LHCN-M2 (cell line): ENCODE measurements at places on chromosomes 13 and 19. TPM values are rescaled to one million over a fixed set of nuclear protein-coding genes. Genes with fewer than 3 reads are reported as not detected.

DNA sequence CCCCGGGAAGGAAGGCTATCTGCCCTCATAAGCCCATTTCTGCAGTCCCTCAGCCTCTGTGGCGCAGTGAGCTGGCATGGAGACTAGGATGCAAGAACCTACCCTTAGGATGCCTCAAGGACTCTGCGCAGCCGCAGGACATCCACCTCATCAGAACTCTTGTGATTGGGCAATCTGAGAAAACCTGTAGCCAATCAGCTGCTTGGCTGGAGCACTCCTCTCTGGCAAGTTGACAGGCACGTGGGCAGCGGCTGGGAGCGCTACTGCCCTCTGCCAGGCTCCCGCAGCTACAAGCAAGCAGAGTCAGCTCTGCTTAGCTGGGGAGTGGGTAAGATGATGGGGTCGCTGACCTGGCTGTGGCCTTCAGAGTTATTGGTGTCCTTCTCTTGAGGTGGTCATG is 1.5 kb upstream of the ECSIT start:
- peak; percentile 48 for DNase-seq

DNA sequence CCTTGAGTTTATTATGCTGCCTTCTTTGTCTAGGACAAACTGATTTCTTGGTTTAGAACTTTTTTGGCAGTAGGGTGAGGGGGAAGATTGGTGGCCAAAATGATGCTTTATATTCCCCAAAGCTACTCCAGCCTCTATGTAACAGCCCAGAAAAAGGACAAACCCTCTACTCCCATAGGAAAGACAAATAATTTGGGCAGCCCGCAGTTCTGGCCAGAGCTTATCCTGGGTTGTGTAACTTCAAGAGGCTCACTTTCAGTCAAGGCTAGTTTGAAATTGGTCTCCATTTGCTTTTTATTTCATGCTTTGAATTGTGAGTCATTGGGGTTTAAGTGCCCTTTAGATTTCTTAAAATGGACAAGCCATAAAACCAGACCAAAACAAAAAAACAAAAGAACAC is 142.3 kb downstream of the OLFM4 start:
- no peak for DNase-seq

DNA sequence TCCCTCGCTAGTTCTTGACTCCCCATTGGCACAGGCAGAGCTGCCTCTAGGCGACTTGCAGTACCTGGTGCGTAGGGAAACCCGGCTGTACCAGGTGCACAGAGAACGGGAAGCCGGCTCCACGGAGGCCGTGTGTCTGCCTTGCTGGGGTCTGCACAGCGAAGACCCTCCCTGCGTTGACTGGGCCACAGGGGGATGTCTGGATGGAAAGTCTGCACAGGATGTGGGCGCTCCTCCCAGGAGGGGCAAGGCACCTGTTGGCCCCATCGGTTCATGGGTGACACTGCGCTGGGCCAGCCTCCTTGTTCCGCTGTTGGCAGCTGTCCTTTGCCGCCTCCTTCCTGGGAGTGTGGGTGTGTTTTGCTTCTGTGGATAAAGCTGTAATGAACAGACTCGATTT is 138.3 kb downstream of the TEX29 start:
- DNase-seq: no peak

GRCh38 chr13:75175575-75175974 is 306.4 kb downstream of the TBC1D4 start:
- DNase-seq: no peak

The KLK2 gene
- total RNA-seq: not detected in 2 replicates

The KIR3DL1 gene
- total RNA-seq: not detected in 2 replicates

- DNase-seq: no peak
These were observed 446.0 kb downstream of the EFNB2 start for GRCh38 chr13:106089261-106089980.

The OR10H1 gene
- total RNA-seq: not detected in 2 replicates

DNA sequence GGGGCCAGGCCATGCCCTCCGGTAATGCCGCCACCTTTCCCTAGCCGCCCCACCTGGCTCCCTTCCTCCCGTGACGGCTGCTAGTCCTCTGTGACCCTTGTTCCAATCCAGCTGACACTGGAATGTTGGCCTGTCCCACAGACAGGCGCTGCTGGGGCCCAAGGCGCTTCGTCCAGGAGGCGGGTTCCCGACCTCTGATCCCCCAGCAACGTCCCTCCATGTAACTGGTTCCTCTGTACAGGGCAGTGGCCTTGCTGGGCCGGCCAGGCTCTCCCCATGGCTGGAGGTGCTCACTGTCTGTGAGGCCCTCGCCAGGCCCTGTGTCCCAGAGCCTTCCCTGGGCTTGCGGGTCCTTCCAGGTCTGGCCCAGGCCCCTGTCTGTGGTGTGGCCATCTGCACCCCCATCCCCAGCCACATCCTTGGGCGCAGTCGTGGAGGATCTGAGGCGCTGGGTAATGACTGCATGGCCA is 6.8 kb upstream of the GRIN3B start:
- DNase-seq: no peak

The B3GNT8 gene
- total RNA-seq: not detected in 2 replicates

GRCh38 chr19:5642204-5642603 is 19.3 kb downstream of the SAFB start:
- DNase-seq: no peak

DNA sequence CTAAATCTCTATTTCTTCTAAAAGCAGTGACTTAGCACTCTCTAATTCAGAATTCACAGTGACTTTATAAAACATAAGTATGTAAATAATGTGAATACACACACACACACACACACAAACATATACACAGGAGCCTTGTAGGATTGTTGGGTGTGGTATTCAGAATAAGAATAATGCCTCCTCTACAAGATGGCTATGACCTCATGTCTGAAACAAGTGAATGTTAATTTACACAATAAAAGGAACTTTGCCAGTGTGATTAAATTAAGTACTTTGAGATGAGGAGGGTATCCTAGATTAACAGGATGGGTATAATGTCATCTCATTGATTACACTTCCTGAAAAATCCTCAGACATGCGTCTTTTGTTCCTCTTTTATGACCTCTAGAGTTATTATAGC is 234.6 kb downstream of the SLITRK6 start:
- DNase-seq: no peak

- DNase-seq: peak; percentile 64
These were observed 638 bp downstream of the ADGRE5 start for GRCh38 chr19:14381689-14382474.

- DNase-seq: no peak
These were observed 10.8 kb downstream of the ENOX1 start for GRCh38 chr13:43776006-43776405.

DNA sequence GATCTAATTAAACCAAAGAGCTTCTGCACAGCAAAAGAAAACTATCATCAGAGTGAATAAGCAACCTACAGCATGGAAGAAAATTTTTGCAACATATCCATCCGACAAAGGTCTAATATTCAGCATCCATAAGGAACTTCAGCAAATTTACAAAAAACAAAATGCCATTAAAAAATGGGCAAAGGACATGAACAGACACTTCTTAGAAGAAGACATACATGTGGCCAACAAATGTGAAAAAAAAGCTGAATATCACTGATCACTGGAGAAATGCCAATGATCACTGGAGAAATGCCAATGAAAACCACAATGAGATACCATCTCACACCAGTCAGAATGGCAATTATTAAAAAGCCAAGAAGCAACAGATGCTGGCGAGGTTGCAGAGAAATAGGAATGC is 32.5 kb downstream of the ZNF582 start:
- peak; percentile 38 for DNase-seq

DNA sequence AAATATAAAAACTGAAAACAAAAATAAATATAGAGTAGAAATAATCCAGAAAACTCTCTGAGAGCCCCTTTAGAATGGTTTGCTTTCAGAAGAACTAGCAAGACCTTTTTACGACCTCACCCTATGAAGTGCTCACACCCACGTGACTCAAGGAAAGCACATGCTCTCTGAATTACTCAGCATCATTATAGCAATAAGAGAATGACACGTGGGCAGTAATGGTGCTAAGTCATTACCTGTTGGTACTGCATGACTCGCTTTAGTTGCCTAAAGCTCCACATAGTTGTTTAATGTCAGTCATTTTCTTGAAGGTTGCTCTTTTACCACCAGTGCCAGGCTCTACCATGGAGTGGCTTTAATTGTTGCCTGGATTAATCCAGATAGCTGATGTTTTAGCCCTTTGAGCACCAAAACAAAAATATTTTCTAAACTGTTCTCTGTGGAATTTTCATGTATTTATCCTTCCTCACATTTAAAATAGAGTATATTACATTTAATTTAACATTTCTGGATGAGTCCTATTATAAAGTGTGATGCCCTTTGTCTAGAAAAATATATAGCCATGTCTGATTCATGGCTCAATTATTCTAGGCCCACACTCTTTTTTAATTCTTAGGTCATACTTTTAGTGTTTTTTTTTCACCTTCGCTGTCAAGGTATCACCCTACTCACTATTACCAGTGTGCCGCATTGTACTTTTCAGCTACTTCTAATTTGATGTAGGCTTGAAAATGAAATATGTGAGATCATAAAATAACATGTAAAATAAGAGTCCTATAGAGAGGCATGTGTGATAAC is 56.8 kb downstream of the THSD1 start:
- DNase-seq: peak; percentile 92

DNA sequence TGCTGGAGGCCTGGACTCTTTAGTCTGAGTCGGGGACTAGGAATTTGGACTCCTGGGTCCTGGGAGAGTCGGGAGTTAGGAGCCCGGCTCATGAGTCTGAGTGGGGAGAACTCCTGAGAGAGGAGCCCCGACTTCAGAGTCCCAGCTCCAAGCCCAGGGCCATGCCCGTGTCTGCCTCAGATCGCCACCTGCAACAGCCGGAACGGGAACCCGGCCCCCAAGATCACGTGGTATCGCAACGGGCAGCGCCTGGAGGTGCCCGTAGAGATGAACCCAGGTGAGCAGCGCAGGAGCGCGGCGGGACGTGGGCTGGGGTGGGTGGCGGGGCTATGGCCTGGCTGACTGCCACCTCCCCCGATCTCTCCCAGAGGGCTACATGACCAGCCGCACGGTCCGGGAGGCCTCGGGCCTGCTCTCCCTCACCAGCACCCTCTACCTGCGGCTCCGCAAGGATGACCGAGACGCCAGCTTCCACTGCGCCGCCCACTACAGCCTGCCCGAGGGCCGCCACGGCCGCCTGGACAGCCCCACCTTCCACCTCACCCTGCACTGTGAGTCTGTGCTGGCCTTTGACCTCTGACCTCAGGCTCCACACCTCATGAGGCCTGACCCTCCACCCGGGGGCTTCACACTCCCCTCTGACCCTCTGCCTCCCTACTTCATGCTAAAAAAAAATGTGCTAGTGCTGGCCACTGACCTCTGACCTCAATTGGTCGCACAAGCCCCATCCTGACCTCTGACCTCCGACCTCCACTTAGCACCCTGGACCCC is 4.4 kb downstream of the BCAM start:
- no peak for DNase-seq

DNA sequence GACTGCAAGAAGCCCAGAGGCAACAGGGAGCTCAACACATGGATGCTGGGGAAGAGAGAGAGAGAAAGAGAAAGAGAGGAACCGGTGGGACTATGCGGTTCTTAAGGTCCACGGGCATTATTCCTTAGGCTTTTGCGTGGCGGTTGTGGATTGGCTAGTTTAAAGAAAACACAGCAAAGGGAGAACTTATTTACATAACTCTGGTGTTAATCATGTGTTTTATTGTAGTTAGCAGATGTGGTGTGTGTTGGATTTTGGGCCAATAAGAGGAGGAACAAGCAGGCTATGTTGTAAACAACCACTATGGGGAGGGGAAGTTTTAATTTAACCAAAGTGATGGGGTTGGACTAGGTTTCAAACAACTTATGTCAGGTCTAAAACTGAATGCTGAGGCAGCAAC is 275.3 kb upstream of the KLF12 start:
- DNase-seq: no peak

GRCh38 chr19:45455707-45456499 is 11.9 kb upstream of the FOSB start:
- DNase-seq: peak; percentile 97

GRCh38 chr19:13553880-13554400 is 47.7 kb upstream of the CACNA1A start:
- no peak for DNase-seq

DNA sequence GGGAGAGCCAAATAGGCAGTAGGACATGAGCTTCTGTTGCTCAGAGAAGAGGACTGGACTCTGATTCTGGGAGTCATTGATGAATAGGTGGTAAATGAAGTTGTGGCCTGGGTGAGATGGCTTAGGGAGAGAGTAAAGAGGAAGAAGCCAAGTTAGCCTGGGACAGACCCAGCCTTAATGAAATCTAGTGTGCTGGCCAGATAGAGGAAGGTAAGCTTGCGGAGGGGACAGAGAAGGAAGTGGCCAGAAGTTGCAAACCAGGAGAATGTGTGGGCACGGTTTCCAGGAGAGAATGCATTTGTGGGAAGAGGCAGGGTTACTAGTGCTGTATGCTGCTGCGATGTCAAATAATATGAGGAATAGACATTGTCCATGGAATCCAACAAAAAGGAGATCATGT is 83.3 kb upstream of the OLFM4 start:
- DNase-seq: no peak

The SYNE4 gene
- 0.23 TPM in 1 of 2 replicates, not detected in the other for total RNA-seq

GRCh38 chr13:51525567-51526167 is 58.6 kb upstream of the WDFY2 start:
- DNase-seq: peak; percentile 34
